NCI-H524 (cell line): ENCODE measurements at places on chromosomes 7 and 10.

GRCh38 chr10:34815185-34816084 is at the start of gene PARD3:
TSS of gene PARD3 (minus strand) at chr10:34815296. CDS start at chr10:34814995, 301 bp downstream.
- peak; percentile 44 for DNase-seq

- DNase-seq: no peak
Observed at GRCh38 chr7:77897004-77897547, 98.5 kb downstream of the PHTF2 start.

DNA sequence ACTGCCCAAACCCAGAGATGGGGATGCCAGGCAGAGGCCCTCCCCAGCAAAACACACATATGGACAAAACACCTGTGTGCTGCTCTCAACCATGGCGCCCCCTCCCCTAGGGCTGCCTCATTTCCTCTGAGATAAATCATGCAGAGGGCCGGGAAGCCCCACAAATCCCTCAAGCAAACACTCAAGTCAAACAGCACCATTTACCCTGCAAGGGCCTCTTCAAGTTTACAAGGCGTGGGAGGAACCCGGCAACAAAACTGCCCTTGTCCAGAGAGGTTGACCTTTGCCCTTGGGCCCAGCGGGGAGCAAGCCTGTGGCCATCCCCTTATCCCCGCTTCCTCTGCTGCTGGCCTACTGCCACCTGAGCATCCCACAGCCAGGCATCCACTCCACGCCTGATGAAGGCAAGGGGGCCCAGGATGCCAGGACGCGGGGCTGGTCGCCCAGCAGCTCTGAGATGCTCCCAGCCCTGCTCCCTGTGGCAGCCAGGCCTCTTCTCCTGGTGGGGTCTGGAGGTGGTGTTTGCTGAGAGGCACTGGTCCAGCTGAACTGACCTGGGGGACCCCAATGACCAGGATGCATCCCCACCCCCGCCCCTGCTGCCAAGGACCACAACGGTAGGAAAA is 77.4 kb downstream of the DLG5 start:
- DNase-seq: peak; percentile 8

DNA sequence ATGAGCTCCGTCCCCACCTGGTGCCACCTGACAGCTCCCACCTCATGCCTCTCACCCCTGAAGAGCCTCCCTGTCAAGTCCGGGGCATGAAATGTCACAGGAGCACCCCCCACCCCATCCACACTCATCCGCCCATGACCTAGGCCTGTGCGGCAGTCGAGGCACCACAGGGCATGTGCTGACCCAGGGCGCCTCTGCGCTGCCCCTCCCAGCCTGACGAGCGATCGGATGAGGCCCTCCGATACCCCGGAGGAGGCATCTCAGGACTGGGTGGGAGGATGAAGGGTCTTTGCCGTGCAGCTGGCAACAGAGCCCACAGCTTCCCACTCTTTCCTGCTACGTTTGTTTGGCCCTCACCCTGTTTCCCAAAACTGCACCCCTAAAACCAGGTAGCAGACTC is 184.4 kb upstream of the TCERG1L start:
- DNase-seq: no peak

GRCh38 chr7:94897541-94897940 is 9.9 kb upstream of the PPP1R9A start:
- no peak for DNase-seq

DNA sequence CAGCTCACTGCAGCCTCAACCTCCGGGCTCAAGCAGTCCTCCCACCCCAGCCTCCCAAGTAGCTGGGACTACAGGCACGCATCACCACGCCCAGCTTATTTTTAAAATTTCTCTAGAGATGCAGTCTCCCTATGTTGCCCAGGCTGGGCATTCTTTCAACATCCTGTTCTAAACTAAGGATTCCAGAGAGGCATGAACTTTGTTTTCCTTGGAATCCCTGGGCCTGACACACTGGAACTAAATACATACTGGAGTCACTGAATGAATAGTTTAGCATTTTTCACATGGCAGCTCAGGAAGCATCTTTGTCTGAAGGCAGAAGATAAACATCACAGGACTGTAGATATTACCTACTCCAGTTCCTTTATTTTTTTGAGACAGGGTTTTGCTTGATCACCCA is 108.7 kb downstream of the ITIH5 start:
- DNase-seq: no peak

DNA sequence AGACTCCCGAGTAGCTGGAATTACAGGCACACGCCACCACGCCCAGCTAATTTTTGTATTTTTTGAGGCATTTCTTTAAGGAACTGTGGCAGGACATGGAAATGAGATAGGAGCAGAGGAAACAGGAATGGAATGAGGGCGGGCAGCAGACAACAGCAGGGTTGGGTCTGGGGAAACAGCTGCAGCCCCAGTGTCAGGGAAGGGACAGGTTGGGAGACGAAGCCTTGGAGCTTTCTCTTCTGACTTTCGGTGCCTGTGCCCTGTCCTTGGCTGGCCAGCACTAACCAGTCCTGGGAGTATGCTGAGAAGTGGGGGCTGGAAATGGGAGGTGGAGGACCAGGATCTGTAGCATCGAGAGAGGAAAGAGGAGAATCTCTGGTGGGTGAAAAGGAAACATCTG is 47.4 kb downstream of the ATOH7 start:
- DNase-seq: no peak

DNA sequence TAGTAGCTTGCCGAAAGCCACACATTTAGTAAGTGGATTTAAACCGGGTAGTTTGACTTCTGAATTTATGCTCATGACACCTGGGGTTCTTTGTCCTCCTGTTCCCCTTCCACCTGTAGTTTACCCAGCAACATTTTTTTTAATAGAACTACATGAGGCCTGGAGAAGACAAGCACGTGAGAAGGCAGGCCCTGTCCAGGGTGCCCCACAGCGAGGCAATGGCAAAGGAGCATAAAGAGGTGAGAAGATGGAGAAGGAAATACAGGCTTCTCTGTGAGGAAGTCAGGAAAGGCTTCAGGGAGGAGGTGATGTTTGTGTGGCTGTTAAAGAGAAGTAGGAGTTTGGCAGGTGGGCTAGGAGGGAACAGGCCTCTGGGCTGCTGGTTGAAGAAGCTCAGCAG is 50.3 kb upstream of the LAMB1 start:
- no peak for DNase-seq

DNA sequence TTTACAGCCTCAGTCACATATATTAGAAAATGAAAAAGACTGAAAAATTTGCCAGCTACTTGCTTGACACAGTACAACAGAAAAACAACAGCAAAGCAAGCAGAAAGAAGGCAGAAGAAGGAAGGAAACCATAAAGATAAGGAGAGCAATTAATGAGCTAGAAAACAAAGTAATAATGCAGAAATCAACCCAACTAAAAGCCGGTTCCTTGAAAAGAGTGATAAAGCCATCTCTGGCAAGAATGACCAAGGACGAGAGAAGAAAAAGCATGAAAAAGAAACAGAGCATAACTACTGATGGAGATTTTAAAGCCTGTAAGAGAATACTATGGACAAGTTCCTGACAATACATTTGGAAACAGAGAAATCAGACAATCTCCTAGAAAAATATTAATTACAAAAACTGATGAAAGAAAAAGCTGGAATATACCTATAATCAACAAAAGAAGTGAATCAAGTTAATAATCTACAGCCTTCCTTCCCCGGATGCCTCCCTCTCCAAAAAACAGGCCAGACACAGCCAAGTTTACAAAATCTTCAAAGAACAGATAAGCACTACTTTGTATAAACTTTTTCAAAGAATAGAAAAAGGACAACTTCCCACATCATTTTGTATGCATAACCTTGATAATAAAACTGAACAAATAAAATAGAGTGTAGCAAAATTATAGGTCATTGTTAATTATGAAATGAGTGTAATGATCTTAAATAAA is 204.0 kb downstream of the BAMBI start:
- DNase-seq: no peak

DNA sequence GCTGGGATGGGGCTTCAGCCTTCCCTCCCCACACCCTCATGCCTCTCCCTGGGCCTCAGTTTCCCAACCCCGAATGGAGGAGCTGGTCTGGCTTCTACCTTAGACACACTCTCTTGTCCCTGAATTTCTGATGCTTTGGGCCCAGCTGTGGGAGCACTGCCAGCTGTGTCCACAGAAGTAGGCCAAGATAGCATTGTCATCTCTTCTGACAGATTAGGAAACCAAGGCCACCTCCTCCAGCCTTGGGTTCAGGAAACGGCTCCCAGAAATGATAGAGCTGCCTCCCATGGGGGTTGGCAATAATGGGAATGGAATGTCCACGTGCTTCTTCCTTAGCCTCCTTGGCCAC is 1.3 kb downstream of the PPIF start:
- DNase-seq: no peak

GRCh38 chr7:148856578-148856881 is 27.6 kb downstream of the EZH2 start:
- no peak for DNase-seq

- DNase-seq: no peak
Observed at GRCh38 chr7:24825381-24825794, 68.1 kb upstream of the GSDME start.

DNA sequence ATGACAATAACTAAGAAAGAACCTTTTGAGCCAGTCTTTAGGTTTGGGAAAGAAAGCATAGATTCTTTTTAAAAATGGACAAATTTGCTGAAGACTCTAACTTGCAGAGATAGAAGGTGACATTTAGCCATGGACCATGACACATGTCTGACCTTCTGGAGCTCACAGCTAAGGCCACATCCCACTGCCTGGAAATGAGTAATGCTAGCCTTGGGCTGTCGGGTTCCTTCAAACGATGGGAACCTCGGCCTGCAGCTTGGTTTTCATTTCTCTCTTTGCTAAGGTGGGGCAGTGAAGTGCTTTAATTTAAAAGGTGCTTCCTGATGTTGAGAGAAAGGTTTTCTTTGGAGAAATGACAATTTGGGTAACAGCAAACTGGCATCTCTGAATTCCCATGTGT is 223.2 kb downstream of the FANK1 start:
- DNase-seq: no peak

GRCh38 chr7:133121175-133121844 is 39.4 kb upstream of the CHCHD3 start:
- peak; percentile 21 for DNase-seq

DNA sequence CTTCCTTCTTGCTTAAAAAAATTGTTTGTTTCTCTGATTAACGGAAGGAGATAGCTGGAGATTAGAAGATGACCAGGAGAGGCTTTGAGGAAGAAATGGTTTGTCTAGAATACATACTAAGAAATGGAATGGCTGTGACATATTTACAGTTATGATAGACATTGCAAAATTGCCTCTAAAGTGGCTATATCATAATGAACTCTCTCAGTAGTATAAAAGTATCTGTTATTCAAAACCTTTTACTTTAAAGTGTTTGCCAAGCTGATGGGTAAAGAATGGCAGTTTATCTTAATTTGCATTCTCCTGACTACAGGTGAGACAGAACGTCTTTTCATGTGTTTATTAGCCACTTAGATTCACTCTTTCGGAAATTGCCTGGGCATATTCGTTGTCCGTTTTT is 28.7 kb downstream of the LRGUK start:
- DNase-seq: no peak

- no peak for DNase-seq
Observed at GRCh38 chr7:86574006-86574405, 69.7 kb upstream of the GRM3 start.

DNA sequence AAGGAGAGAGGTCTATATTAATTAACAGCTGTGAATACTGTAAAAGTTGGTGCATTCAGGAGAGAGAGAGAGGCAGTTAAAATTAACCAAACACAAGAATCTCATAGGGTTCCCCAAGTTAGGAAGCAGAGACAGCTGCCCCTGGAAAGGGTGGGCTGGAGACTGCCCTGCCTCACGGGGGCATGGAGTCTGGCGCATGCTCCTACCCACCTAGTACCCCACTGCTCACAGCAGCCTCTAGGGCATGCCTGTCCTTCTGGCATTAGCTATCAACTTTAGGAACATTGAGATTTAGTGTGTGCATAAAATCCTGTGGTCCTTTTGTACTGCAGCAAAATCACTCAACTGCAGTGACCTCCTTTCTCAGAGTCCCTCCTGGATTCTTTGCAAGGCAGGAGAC is 710.1 kb downstream of the SORCS3 start:
- no peak for DNase-seq

DNA sequence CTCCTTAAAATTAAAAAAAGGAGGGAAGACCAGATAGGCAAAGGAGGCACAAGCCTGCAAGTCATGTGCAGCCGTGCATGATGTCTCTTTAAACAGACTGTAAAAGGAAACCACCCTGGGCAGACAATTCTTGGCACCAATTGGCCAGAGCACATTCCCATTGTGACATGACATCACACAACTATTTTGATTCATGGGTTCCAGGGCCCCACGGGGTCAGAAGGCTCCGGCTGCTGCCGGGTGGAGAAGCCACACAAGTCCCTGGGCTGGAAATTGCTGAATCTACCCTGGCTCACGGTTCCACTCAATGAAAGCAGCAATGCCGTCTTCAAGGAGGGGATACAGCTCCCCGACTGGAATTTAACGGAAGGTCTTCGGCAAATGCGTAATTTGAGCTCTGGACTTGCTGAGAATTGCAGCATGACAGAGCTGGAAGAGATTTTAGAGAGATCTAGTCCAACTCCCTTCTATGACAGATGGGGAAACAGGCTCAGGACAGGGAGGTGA is 140.5 kb downstream of the PRKAG2 start:
- DNase-seq: peak; percentile 81

GRCh38 chr10:90126256-90126595 is 424.8 kb downstream of the KIF20B start:
- DNase-seq: no peak
